ENCODE measurements at places on chromosomes 4 and X.

- DNase-seq, result no peak
These were observed 712 bp downstream of the STX18 start for GRCh38 chr4:4541040-4541631.

DNA sequence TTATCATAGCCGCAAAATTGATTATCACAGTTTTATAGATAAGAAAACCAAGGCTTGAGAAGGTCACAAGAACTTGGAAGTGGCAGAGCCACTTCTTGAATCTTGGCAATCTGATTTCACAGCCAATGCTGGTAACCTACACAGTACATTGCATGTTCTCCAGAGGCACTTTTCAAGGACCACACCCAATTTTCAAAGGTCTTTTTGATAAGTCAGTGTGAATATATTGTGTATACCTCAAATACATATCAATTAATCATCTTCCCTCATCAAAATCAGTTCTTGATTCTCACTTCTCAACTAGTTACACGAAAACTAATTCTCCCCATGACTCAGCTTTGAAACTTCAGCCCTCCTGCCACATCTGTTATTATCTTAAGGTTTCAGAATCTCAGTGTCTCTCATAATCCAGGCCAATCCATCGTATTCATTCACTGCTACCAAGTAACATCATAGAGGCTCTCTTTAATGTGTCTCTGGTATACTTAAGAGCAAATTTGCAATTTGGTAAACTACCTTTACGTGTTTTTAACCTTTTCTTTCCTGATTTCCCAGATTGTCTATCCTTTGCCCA lies 16.8 kb downstream of the CAMK2D start:
- DNase-seq, result no peak

GRCh38 chrX:136354201-136354600 lies 53.4 kb downstream of the ADGRG4 start:
- no peak for DNase-seq

- DNase-seq, result no peak
These were observed 16.5 kb upstream of the MXRA5 start for GRCh38 chrX:3362956-3363355.

DNA sequence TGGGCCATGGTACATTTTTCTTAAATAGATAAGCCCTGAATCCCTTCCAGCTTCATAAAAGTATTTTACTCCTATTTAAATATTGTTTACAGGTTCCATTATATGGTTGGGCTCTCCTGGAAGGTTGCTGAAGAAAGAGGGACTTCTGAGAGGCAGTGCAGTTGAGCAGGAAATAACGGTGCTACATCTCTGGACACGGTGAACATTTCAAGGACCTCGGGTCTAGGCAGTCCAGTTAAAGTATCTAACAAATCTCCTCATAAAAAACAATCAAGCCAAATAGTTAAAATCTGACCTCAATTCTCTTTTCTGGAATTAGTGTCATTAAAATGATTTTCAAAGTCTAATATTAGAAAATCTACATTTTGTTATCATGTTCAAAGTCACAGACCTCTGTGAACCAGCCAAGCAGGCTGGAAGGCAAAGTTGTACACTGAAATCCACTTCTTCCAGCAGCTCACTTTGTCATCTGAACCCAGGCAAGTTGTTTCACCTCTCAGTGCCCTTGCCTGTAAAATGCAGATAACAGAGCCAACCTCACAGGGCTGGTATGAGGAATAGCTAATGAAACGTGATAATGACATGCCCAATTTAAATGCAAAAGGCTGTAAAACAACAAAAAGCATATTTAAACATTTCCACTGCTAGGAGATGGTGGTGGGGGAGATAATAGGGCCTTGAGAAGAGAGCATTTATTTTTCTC lies 267.0 kb upstream of the KLF3 start:
- no peak for DNase-seq

DNA sequence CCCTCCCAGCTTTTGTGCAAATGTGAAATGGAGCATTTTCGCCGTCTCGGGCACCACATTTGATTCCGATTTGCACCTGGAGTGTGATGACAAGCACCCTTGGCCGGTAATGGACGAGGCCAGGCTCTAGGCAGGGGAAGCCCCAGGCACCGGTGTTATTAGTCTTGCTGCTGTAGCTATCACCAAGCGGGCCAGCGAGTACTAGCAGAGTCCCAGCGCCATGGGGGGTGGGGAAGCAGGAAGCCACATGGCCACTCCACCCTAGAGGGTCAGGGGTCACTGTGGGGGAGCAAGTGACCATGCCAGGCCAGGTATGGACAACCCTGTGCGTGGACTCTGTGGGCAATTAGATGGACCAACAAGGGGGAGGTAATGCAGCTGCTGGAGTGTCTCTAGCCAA lies 88.8 kb downstream of the CPZ start:
- DNase-seq, result no peak

DNA sequence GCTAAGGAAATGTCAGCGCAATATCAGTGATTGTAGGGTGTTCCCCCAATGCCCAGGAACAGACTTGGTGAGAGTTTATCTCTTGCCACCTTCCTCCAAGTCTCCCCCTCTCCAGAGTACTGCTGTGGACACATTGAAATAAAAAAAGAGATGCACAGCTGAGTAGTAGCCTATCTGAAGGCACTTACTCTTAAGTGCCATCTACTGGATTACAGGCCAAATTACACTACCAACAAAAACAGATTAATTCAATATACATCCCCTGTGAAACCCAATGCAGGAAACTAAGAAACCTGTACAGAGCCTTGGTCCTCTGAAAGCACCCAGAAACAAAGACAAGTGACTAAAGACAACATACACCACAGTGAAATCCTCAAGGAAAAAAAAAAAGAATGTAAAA lies 460.3 kb downstream of the ZIC3 start:
- no peak for DNase-seq

DNA sequence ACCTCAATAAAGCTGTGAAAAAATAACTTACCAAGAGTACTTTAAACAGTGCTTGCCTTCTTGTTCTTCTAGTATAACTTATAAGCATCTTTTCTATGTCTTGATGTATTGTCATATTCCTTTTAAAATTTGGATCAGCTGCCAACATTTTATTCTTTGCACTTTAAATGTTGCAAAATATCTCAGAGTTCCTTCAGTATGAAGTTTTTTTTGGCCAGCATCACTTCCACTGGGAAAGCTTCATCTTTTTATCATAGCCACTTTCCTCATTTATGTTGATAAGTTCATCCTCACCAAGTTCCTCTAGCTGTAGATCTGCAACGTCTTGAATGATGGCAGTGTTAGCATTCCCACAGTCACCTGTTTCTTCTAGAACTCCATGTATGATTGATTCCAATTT lies 24.2 kb downstream of the CXorf58 start:
- DNase-seq, result no peak

DNA sequence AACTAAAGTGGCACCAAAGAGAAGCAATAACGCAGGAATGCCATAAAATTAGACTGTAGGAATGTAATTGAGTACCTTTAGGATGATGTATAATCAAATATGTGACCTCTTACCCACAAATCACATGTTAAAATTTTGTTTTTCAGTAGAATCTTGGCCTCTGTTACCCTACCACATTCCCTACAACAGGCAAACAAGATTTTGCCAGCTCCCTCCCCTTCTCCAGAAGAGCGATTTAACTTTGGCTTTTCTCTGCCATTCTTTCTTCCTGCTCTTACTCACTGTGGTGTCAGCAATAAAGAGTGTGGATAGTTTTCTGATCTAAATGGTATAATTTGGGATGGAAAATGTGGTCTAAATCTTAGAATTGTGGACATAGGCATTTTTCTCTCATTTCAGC lies 57.2 kb downstream of the TRIM2 start:
- DNase-seq, result no peak

DNA sequence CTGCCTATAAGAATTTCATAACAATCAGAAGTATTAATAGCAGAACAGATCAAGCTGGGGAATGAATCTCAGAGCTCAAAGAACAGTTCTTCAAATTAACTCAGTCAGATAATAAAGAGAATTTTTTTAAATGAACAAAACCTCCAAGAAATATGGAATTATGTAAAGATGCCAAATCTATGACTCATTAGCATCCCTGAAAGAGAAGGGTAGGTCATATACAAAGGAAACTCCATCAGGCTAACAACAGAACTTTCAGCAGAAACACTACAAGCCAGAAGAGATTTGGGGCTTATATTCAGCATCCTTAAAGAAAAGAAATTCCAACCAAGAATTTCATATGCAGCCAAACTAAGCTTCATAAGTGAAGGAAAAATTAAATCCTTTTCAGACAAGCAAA lies 28.6 kb downstream of the CBR4 start:
- DNase-seq, result no peak

DNA sequence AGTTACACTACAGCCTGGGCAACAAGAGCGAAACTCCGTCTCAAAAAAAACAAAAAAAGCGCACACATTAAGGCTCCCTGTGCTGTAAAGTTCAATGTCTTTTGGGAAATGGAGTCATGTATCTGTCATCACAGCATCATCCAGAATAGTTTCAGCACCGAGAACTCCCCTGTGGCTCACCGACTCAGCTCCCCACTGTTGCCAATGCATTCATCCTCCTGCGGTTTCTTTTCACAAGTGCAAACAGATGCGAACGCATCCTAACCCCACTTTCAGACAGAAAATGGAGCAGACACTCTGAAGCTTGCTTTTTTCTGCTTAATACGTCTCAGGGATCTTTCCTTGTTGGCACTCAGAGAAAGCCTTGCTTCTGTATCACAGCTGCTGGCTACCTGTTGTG lies 13.8 kb upstream of the SH3TC1 start:
- no peak for DNase-seq

GRCh38 chrX:111543212-111543741 lies 31.8 kb downstream of the SERTM2 start:
- no peak for DNase-seq

DNA sequence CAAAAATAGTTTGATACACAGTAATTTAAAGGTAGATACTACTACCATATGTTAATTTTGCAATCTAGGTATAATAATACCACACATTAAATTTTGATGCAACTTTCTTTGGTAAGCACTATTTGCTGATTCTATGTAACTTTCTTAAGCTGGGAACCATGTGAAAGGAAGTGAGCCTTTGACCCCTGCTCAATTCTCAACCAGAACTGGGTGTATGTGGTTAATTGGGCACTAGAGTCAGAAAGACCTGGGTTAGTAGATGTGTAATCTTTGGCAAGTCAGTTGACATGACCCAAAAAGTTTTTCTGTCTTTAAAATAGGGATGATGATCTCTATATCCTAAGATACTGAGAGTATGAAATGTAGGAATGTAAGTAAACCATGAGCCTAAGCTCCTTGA lies 22.4 kb downstream of the TLR2 start:
- DNase-seq, result no peak

- DNase-seq, result no peak
These were observed 71.9 kb downstream of the WDFY3 start for GRCh38 chr4:84894621-84895020.

DNA sequence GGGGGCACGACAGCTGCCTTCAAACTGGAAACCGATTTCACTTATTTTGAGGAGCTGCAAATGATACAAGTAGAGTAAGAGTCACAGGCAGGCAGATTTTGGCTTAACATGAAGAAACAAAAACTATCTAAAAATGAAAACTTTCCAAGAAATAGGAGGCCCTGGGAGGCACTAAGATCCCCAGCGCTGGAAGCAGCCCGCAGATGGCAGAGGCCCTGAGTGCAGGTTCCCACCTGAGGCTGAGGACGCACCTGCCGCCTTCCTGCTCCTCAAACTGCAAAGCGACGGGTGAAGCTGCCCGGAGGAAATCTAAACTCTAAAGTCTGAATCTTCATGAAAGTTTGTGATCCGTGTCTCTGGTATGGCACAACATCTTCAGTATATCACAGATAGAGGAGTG lies 138.7 kb downstream of the AFAP1 start:
- DNase-seq, result no peak

GRCh38 chrX:23953908-23954269 lies 46.1 kb downstream of the CXorf58 start:
- DNase-seq, result no peak

DNA sequence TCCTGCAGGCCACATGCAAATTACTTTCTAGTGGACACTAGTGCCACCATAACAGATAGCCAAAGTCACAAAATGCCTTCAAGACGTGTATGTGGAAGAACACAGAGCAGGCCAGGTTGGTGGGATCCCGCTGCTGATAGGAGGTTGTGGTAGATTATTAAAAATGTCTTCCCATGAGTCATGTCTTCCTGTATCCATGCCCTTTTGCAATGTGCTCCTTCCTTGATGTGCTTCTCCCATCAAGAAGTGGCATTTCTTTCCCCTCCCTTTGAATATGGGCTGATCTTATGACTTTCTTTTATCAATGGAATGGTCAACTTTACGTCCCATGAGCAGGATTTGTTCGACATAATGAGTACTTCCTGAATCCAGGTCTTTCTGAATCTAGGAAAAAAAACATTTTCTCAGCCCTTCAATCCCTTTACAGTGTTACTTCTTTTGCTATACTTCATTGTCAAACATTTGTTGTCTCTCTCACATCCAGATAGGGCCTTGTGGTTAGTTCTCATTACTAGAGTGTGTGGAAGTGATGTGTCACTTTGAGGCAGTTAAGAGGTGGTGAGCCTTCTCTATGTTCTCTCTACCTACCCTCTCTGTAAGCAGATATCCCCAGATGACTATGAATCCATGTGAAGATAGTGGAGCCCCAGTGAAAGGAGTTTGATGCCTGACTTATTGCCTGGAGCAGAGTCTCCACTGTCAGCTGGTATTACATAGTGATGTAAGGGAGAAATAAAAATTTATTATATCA lies 519.2 kb upstream of the DIPK2B start:
- DNase-seq, result no peak

DNA sequence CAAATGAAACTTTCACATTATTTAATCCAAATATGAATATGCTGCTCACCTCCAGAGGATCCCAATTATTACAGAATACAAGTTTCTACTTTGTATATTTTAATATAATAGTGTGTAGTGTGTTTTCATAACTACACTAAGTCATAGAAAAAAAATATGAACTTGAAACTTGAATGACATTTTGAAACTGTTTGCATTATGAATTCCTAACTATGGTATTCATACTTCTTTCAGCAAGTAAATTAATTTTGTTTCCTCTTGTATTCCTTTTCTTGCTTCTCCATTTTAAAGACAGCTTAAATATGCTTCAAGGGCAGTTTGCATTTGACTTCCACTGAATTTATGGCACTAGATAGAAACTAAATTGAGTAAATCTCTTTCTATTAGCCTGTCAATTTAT lies 177.1 kb downstream of the BMPR1B start:
- DNase-seq, result no peak

DNA sequence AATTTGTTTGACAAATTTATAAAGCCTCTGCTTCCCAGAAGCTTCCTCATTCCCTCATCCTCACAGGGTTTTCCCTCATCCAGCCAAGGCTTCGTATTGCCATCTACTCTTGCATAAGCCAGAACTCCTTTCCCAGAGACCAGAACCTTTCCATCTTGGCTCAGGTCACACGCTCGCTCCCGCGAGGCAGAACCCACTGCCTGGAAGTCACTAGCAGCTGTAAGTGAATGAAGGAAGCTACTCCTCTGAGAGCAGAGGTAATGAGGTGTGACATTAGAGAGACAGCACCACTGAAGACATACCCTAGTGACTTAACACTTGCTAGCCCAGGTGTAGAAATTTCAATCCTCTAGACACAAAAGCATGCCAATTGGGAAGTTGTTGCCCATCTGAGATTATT lies 52.5 kb downstream of the LHFPL1 start:
- no peak for DNase-seq

All from stimulated activated CD4-positive, alpha-beta T cell treated with anti-CD3 and anti-CD28 coated beads, Interleukin-15, amount 100 ng/mL, for 1 hour (primary cell).